A549 treated with DMSO at 1 μM for 4 hours (cell line): ENCODE measurements at places on chromosomes 11 and 22. TPM values are rescaled to one million over a fixed set of nuclear protein-coding genes. Genes with fewer than 3 reads are reported as not detected.

The C11orf91 gene
- total RNA-seq, result 0.35 to 1.6 TPM (median 1.0 TPM) in 5 replicates

The OR51E2 gene
- total RNA-seq, result not detected in 5 replicates

The SCUBE2 gene
- 0.21 to 0.52 TPM (median 0.44 TPM) in 5 replicates for total RNA-seq

The GLYAT gene
- not detected in 5 replicates for total RNA-seq

The CSKMT gene
- 12.2 to 16.7 TPM (median 15.5 TPM) in 5 replicates for total RNA-seq

The CTSW gene
- 0.09 TPM in 1 of 5 replicates, not detected in the others for total RNA-seq

The C11orf87 gene
- total RNA-seq, result 0.01 to 0.06 TPM (median 0.02 TPM) in 4 of 5 replicates, not detected in the other

The CDC45 gene
- total RNA-seq, result 23.5 to 26.4 TPM (median 24.8 TPM) in 5 replicates

The PATE2 gene
- not detected in 5 replicates for total RNA-seq

The ZNF280A gene
- 2.8 to 3.3 TPM (median 3.0 TPM) in 5 replicates for total RNA-seq

The HBG2 gene
- total RNA-seq, result not detected in 5 replicates

The ACRV1 gene
- total RNA-seq, result not detected in 5 replicates

The TPST2 gene
- 8.4 to 14.5 TPM (median 11.0 TPM) in 5 replicates for total RNA-seq

The OR51T1 gene
- total RNA-seq, result not detected in 5 replicates

The POLD4 gene
- total RNA-seq, result 209 to 247 TPM (median 230 TPM) in 5 replicates
